ENCODE measurements at places on chromosomes 6 and 20.

GRCh38 chr6:152100183-152100618 is 292.7 kb downstream of the ESR1 start:
- DNase-seq = no peak

GRCh38 chr6:138571585-138572166 is 72.4 kb upstream of the NHSL1 start:
- no peak for DNase-seq

- no peak for DNase-seq
Observed at GRCh38 chr6:44531442-44532015, 144.0 kb downstream of the CDC5L start.

DNA sequence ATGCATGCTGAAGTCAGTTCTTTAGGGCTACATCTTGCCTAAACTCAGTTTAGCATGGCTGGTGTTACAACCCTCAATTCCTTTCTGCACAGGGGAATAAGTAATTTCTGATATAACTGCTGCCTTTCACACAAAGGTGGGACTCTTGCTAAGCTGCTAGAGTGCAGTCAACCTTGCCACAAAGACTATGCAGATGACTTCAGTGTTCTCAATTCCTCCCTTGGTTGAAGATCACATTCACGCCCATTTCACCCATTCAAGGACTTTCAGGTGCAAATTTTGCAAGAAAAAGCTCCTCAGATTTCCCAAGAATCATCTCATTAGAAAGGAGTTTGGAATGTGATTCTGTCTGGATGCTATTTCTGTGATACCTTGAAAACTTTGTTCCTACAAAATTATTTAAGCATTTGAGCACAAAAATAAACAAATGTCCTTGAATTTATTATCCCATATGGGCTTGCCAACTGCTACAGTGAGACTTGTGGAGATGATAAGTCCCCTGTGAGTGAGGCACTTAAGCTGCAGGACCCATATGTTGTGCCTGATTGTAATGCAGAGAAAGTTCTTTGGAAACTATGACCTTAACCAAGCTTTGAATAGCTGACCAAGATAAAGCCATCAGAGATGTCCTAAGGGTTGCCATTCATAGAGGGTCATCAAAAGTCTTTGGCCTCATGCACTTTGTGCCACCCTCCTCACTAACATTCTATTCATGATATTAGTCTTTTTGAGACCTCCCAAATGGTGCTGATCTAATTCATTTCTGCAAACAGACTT is 111.8 kb downstream of the PLCB4 start:
- no peak for DNase-seq

DNA sequence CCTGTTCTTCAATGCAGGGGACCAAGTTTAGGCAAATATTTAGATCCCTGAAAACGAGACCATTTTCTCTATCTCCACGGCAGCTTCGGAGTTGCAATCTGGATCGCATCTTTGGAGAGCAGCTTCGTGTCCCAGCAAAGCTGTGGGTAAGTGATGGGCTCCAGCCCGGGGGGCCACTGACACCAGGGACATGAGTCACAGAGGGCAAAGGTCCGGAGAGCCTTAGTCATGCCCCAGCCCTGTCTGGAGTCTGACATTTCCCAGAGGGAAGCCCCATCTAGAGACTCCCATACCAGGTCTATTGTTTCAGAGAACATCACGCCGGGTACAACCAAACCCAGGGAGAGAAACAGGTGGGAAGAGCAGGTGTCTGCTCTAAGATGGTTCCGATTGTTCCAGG is 95.9 kb downstream of the NFATC2 start:
- no peak for DNase-seq

GRCh38 chr6:88848870-88849269 is 114.5 kb downstream of the RNGTT start:
- DNase-seq = no peak

GRCh38 chr6:63418741-63419140 is 99.0 kb upstream of the LGSN start:
- DNase-seq = no peak

DNA sequence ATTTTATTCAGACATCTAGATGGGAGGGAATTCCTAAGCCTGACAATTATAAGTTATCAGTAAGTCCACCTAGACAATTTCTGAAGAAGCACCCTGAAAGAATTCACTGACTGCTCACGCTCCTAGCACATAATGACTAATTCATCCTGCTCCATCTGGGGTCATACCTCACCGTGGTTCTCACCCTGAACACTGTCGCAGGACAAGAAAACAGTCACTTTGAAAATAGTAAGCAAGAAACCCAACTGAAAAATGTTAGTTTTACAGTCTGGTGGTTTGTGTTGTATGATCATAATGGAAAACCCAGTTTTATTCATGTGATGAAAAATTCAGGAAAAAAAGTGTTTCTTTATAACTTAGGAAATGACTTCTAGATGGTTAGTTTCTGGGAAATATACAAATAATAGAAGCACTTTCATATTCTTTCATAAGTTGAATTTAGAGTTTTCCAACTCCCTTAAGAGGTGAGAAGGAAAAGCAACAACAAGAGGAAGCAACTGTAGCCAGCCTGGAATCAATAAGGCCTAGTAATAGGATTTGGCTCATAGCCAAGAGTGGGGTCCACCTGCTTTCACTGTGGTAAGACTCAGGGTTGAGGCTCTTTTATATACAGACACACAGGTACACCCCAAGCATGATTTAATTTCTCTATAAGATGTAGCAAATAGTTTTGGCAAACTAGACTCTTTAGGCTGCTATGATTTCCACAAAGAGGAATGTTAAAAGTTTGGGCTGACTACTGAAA is 94.1 kb downstream of the HIVEP2 start:
- no peak for DNase-seq

DNA sequence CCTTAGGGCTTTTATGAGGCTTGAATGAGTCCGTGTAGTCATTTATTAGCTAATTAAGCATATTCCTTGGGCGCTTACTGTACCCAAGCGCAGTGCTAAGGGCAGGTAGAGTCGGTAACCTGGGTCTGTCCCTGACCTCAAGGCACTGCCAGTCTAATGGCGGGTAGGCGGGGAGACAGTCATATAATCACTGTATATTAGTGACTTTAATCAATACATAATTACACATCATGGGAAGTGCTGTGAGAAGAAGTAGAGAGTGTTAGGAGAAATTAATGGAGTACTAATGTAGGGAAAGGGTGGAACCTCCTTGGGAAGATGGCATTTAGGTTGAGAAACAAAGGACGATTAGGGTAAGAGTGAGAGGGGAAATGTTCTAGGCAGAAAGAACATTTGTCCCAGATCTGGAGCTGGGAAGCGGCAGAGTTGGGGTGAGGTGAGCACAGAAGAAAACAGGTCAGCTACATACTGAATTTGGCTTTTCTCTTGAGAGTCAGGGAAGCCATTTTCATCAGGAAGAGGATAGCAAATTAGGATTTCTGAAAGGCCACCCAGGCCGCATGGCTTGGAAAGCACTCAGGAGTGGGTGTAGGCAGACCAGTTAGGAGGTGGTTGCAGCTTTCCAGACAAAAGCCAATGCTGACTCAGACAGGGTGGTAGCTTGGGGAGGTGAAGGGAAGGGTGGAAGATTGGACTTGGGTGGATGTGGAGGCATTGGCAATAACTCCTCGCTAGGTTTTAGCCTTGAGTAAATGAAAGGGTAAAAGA is 954 bp upstream of the BLCAP start:
- no peak for DNase-seq

- peak; percentile 74 for DNase-seq
Observed at GRCh38 chr20:5652626-5653553, 97.3 kb upstream of the SHLD1 start.

DNA sequence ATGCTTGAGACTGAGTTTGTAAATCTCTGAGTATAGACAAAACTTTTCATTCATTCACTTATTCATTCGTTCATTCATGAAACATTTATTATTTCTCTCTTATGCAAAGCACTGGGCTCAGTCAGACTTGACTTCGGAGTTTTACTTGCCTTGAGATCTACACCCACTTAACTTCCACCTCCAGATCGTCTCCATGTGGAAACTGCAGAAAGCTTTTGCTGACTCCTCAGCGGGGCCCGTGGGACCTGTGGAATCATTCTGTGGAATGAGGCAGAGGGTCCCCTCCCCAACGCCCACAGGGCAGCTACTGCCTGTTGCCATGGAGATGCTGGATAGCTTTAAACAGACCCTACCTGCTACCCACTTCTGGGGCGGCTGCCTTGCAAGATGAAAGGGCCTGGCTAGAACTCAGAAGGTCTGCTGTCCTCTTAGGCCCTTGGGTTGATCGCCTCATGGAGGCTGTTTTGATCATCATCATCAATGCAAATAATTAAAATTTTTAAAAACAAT is 66.4 kb upstream of the KCNG1 start:
- no peak for DNase-seq

DNA sequence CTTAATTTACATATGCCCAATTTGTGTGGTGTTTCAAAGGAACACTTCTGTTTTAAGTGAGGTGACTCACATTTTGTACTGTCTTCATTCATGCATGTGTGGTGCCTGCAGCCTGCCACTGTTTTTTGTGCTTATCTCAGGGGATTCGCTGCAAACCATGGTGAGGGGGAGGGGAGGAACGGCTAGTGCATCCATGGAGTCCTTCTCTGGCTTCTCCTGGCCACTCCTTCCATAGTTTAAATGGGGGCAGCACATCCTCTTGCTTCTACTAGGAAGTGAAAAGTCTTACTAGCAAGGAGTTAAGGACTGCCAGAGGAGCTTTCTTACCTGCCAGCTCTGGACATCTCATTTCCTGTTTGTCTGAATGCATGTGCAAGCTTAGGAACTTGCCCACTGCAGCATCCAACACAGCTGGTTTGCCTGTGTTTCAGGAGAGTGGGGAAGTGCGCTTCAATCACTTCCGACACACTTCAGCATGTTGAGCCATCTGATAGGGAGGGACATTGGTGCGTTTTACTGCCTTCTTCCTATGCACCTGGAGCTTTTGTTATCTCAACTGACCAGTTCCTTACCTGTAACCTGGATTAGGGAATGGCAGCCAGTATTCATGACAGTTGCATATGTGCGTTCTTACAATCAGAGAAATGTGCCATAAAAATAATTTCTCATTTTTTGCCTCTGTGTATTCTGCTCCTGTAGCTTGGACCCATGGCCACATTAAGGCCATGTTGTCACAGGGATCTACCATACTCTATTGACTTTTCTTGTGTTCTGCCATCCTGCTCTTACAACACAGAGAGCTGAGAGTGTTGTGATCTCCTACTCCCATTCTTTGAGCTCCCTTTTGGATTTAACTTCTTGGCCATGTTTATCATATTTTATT is 211.3 kb downstream of the ARID1B start:
- DNase-seq = no peak

DNA sequence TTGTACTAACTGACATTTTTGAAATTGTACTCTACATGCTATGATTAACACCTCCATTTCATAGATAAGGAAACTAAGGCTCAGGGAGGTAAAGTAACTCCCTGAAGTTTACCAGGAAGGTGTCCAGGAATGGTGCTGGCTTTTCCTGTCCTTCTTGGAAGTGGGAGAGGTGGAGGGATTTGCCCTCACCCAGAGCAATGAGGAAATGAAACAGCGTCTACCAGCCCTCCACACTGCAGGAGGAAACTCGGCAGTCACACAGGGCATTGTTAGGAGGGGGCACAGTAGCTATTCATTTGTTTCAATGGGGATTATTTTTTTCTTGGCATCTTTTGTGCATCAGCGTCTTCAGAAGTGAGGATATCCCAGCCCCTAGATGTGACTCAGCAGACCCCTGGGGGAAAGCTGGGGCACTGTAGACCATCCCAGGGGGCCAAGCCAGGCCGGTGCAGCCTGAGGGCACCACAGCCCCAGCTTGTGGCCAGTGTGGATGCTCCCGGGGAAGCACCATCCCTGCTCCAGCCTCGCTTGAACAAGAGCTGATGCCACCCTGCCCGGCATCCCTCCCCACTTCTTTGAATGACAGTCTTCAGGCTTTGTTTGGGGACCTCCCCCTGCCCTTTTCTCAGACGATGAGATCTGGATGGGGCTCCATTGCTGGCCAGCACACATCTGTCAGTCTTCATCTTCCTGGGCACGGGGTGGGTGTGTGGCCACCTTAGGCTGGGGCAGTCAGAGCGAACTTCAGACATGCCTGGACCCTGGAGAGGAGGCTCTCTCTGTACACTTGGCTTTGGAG is 224.4 kb upstream of the PMEPA1 start:
- no peak for DNase-seq

DNA sequence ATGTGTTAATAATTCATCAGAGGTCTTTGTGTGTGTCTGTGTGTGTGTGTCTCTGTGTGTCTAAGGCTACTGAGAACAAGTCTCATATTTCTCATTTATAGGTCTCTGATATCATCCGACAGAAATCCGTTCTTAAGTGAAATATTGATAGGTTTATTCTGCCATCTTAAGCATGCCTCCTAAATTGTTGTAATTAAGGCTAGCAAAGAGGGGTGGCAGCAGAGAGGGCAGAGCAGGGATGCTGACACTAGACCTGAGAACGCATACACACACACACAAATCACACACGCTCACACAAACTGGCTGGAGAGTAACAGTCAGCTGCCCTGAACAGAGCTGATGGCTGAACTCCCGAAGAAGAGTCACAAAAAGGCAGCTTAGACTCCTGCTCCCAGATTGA is 84.9 kb upstream of the LRFN2 start:
- no peak for DNase-seq

DNA sequence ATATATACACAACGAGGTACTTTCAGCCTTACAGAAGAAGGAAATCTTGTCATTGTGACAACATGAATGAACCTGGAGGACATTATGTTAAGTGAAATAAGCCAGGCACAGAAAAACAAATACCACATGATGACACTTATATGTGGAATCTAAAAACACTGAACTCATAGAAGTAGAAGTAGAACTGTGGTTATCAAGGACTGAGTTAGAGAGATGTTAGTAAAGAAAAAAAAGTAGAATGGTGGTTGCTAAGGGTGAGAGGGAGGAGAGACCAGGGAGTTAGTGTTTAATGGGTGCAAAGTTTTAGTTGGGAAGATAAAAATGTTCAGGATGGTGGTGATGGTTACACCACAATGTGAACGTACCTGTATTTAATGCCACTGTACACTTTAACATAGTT is 4.8 kb upstream of the STX11 start:
- DNase-seq = no peak

DNA sequence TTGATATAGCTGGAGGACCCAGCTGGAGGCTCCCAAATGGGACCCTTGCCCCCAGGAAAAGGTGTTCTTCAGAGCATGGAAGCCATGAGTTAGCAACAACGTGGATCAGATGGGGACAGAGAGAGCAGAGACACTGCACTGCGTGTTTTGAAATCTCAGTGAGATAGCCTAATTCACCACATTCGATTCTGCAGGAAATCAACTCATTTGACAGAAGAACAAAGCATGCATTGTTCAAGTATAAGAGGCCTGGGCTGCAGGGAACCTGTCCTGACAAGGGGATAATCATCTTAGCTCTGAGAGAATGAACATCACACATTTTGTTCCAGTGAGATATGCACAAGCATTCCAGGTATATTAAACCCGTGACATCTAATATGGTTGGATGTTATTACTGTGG is 450.2 kb downstream of the CDH26 start:
- no peak for DNase-seq

DNA sequence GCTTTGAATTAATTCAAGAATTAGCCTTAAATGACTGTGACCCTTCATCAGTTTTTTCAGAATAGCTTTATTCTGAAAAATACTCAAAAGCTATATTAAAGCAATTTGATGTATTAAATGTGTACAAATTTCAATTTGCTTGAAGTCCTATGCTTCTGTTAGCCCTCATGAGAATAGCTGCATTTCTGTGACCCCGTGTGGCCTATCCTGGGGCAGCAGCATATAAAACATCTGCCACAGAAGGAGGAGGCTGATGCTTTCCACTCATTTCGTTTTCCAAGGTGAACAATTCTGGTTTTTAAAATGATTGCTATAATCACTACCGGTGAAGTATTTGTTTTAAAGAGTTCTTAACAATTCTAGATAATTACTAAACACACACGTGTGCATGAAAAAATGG is 360.3 kb downstream of the BTBD9 start:
- no peak for DNase-seq

All from fibroblast of skin of left quadriceps (primary cell).